ENCODE measurements at places on chromosomes 1 and 21.

GRCh38 chr1:148373192-148373925 is 109.7 kb downstream of the PPIAL4G start:
- DNase-seq = no peak

- no peak for DNase-seq
These were observed 355.1 kb downstream of the NPHP4 start for GRCh38 chr1:5637171-5637570.

DNA sequence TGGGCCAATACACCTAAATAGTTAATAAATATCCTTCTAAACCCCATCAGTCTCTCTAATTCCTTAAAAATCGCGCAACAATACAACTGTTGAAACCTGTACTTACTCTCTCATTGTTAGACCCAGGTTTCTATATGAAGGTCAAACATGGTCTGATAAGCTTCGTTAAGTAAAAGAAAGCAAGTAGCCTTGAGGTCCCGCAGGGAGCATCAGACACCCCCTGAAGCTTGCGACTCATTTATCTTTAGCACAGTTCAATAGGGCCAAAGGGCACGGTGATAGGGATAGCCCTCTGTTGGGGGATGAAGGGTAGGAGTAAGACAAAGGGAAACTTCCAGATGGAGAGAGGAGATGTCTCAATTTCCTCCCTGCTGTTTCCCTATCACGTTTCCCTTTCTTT is 27.3 kb upstream of the THEM4 start:
- no peak for DNase-seq

GRCh38 chr21:25556091-25556490 is 51.2 kb downstream of the MRPL39 start:
- peak; percentile 23 for DNase-seq

DNA sequence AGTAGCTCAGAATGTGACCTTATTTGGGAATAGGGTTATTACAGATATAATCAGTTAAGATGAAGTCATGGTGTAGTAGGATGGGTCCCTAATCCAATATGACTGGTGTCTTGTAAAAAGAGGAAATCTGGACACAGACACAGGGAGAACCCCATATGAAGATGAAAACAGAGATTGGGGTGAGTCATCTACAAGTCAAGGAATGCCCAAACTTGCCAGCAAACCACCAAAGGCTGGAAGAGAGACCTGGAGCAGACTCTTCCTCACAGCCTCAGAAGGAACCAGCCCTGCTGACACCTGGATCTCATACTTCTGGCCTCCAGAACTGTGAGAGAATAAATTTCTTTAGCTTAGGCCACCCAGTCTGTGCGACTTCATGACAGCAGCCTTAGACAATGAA is 29.9 kb downstream of the KRTAP19-8 start:
- no peak for DNase-seq

- DNase-seq = no peak
These were observed 20.9 kb upstream of the TACSTD2 start for GRCh38 chr1:58597996-58598395.

DNA sequence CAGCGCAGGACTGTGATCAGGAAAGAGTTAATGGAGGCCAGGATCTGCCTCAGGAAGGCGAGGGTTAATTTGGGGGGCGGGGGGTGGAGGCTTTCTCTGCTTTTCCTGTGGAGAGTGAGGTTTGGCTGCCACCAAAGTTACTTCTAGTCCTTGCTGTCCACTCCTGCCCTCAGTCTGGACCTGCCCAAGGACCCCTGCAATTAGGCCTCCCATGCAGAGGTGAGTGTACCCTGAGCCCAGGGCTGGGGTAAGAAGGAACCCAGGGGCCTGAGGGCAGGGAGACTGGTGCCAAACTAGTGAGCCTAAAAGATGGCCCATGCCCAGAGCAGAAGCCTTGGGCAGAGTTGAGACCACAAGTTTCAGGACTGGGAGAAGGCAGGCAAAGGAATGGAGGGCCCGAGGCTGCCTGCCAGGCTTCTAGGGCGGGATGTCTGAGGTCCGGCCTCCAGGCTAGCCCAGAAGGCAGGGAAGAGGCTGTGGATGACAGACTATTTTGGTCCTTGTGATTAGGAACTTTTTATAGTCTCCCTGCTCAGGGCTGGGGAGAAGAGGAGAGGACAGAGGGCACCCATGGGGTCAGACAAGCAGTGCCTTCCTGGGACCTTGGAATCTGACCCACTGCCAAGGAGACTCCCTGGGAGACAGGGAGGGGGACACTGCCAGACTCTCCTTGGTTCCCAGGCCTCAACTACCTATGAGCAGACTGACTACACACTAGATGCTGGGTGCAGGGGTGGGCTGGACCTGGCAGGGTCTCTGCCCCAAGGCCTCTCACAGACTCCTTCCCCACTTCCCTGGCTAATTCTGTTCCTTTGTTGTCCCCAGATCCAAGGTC is at the start of gene FAM110D:
Gene FAM110D (plus strand): TSS at position 172 of the 835 bp plus-strand sequence. CDS start 2,213 bp downstream, outside the sequence.
- no peak for DNase-seq

DNA sequence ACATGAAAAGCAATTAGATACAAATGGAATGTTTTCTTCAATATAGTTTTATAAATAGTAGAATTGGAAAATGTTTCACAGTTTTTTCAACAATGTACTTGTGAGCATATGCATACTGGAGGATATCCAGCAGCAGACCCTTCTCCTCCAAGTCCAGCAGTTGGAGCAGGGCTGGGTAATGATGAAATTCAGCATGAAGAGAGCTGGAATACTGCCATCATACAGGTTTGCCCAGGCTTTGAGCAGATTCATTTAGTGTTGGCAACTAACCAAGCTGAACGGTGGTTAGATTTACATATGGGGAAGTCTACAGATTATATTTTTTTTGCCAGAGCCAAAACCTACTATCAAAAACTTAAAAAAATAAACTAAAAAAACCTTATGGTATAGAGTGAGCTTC is 38.3 kb downstream of the WDR3 start:
- no peak for DNase-seq

DNA sequence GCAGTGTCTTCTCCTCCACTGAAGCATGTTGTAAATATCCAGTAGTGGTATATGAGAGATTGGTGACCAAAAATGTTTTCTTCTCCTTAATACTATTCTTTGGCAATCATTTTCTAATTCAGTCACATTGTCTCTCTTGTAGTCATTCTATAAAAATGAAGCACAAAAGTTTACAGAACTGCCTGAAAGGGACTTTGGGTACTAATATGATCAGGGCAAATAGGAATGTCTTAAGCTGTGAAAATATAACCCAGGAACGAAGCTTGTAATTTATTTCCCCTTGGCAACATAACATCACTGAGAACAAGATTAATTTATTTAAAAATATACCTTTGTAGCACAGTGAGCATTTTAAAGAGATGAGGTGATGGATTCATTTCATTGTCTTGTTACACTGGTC is 4.9 kb downstream of the B3GALT2 start:
- no peak for DNase-seq

- DNase-seq = no peak
These were observed 226.2 kb downstream of the RHOU start for GRCh38 chr1:228961511-228961910.

DNA sequence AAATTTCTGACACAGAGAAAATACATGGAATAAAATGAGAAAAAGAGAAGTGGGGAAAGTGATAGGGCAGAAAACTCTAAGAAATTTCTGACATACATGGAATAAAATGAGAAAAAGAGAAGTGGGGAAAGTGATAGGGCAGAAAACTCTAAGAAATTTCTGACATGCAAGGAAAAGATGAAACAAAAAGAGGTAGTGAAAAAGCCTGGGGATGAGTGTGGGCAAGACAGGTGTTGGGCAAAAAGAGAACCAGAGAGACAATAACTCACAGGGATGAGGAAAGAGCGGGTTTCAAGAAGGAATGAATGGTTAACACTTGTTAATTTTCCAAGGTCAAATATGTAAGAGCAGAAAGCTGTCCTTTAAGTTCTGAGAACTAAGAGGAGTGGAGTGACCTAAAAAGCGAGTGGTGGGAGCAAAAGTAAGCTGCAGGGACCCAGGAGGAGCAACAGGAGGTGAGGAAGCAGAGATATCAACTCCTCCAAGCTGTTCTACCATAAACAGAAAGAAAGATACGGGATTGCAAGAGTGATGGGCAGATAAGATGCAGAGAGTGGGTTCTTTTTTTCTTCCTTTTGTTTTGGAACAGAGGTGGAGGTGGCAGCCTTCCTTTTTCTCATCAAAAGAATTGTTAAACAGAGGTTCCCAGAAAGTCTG is 29.9 kb upstream of the EXO1 start:
- no peak for DNase-seq

DNA sequence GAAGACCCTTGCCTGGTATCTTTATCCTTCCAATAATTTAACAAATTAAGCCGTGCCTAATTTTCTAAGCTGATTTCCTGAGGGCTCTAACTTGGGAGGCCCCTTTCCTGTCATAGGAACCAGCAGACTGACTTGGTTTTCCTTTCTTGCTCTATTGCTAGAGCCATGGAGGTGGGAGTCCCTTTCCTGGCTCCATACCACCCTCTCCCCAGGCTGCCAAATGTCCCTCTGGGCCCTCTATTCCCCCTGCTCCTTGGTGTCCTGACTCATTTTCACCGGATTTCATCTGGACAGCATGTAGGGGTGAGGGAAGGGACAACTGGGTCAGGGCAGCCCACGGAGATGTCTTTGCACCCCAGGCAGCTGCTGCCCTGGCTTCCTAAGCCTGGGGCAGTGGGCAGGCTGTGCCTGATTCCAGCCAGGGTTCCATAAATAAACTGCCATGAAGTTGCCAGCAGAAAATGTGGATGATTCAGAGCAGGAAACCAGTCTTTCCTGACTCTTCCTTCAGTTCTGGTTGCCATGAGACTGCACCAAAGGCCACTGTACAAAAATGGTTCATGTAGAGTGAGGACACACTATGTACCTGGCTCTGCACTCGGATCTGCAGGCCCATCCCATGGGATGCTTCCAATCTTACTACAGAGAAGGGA is 38.0 kb upstream of the SERBP1 start:
- no peak for DNase-seq

DNA sequence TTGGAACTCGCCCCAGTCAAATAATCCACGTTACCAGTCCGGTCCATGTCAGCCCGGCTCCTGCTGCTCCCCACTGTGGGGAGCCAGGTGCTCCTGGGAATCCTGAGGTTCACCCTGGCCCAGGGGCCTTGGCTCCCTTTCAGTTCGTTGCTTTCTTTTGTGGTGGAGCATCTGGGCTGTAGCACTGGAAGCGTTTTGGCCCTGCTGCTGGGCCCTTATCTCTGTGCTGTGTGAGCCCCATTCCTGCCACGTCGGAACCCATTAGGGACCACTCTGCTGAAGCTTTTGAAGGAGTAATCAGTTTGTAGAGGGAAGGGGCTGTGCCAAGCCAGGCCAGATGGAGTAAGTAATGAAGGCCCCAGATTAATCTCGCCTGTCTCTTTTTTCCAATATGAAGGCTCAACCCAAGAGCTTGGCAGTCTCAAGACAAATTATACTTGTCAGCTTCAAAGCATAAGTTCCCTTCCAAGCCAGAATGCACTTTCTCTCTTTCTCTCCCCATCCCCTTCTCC is 82.3 kb downstream of the PGM1 start:
- no peak for DNase-seq

DNA sequence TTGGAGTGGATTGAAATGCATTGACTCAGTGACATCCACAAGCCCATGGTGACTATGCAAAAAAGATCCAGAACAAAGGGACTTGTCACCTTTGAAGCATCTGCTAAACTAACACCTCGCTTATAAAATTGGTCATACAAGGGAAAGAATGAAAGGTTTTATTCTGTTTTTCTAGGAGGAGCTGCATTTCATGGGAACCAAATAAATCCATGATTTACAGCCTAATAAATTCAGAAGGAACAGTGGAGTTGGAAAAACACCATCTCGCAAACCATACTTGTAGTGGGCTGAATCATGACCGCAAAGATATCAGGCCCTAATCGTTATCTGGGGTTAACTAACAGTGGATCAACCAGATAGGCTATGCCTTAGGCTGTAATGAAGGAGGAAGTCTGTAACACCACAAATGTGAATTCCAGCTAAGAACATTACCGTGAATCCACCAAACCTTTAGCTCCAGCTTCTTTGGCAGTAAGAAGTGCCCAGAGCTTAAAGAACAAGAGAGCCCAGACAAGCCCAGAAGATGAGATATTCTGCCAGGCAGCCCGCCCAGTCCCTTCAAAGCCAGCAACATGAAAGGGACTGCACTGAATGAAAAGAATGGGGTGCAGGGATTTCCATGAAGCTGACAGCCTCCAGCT is 27.4 kb downstream of the RSPH1 start:
- no peak for DNase-seq

GRCh38 chr1:66563094-66563800 is 29.3 kb downstream of the SGIP1 start:
- peak; percentile 91 for DNase-seq

GRCh38 chr21:35335951-35336446 is 286.9 kb upstream of the RUNX1 start:
- DNase-seq = no peak

DNA sequence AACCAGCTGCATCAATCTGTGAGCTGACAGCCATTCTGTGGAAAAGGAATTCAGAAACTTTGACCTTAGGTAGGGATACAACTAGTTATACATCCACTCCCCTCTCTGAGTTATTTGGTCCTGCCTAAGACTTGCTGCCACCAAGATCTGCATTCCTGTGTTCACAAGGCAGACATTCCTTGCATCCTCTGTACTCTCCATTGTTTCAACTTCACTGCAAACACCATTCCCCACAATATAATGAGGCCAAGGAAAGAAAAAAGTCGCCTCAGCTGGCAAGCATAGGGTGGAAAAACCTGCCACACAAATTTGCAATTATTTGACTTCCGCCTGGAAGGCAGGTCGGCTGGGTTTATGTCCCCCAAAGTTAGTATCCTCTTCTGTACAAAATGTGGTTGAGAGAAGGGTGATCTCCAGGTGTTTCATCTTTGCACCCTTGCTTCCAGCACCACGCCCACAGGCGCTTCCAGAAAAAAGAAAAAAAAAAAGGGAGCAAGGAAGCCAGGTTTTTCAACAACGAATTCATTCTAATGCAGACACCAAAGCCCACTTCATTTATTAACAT is 676 bp upstream of the CTTNBP2NL start:
- no peak for DNase-seq

DNA sequence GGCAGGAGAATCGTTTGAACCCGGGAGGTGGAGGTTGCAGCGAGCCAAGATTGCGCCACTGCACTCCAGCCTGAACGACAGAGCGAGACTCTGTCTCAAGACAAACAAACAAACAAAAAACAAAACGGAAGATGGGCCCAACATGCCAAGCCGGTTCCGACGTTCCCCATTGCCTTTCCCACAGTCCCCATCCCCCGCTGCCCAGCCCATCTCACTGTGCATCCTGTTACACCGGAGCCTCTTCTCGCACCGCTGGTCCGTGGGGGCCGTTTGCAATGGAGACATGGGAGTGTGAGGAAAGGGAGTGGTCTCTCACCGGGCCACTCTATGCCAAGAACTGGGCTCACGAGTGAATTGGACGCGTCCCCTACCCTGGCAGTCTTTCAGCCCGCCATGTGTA is 1.3 kb upstream of the CFAP74 start:
- no peak for DNase-seq

All from foreskin fibroblast (primary cell).